DMS153 (cell line): ENCODE measurements at places on chromosomes 16 and 17.
A peak's percentile ranks its signal among the peaks of the same experiment; 100 is the strongest.

DNA sequence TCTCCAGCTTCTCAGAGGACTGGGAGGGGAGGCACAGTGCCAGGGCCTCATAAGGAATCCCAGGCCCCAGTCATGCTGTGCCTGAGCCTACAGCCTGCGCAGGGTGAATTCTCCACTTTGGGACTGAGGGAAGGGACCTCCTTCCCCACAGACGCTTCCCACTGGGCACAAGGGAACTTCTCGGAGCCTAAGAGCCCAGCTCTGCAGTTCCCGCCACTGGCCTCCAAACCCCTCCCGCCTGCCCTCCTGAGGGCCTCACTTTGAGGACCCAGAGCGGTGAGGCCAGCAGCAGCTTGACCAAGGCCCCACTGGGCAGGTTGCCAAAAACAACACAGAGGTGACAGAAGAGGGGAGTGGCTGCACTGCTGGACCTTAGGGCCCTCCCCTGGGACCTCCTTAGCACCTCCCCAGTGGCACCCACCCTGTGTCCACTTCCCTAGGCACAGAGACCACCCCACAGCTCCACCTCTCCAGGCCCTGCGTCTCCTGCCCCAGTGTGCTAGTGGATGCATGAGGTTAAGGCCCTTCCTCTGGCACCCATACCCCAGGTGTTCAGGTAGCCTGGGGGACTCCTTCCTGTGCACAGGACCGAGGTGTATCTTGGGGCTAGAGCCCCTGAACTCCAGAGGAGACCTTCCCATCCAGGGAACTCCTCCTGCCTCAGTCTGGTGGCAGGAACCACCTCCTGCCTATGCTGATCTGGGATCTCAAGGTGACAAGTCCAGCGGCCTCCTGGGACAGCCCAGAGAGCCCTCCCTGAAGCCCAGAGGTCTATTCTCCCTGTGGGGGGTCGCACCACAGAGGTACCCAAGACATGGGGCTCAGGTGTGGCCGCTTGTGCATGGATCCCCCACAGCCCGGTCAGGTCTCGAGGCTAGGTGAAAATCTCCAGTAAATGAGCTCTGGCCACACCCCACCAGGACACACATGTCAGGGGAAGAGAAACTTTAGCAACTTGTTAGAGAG, 3.4 kb downstream of the CASKIN2 start:
- DNase-seq = no peak

- DNase-seq = no peak
These were observed 307 bp downstream of the CDYL2 start for GRCh38 chr16:80804056-80804525.

DNA sequence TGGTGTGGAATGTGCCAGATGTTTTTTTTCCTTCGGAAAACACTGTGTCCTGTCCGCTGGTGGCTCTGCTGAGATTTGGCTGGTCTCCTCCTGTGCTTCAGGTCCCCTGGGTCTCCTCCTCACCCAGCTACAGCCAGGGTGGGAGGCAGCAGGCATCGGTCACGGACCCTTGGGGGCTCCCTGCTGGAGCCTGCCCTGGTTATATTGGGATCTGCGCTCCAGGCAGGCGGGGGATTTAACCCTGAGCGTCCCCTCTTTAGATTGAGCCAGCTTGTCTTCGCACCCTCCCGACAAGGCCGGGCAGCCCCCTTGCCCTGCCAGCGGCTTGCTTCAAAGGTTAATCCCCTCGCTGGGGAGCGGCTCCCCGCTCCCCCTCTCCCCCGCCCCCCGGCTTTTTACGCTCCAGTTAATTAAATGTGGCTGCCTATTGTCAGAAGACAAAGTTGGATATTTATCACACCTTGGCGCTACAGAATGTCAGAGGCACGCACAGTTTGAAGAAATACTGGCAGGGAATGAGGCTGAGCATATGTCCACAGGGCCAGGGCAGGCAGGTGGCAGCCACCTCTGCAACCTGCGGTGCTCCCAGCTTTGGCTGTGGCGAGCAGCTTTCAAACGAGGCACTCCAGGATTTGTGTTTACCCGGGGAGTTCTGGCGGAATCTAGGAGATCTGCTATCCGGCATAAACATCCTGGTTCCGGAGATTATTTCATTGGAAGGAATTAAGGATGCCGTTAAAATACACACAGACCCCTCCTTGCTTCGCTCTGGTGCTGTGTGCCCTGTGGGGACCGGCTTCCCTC, 38.2 kb upstream of the GSE1 start:
- DNase-seq = peak; percentile 41

GRCh38 chr16:9070254-9070653, 21.2 kb upstream of the HAPSTR1 start:
- DNase-seq = no peak

- no peak for DNase-seq
These were observed 2.4 kb downstream of the EVI2A start for GRCh38 chr17:31318851-31319661.

DNA sequence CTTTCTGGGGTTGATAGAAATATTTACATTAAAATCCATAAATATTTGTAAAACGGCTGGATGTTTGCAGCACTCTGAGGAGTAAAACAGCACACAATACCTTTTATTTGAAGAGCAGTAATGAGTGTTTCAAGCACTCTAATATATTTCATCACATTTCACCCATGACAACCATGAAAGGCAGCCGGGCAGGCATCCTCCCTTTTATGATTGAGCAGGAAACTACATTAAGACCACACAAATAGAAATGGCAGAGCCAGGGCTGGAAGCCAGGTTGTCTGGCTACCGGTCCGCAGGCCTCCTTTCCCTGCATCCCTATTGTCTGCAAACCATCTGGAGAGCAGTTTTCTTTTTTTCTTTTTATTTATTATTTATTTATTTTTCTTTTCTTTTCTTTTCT, 23.1 kb upstream of the GPRC5C start:
- peak; percentile 95 for DNase-seq

DNA sequence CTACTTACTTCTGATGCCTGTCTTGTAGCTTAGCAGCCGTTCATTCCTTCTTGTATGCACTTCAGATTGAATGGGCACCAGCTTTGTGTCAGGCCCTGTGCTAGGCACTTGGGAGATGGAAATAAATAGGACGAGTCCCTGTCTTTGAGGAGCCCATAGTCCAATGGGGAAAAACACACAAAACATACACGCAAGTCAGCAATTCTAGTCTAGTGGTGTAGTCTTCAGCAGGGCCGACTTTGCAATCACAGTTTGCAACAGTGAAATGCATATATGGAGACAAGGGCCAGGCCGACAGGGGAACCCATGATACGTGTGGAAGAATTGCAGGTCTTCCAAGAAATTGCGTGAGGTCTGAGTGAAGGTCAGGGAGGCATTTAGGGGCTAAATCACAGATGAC, 262.6 kb downstream of the MAF start:
- DNase-seq = no peak

GRCh38 chr16:55570159-55570558, 3.7 kb downstream of the CAPNS2 start:
- no peak for DNase-seq

DNA sequence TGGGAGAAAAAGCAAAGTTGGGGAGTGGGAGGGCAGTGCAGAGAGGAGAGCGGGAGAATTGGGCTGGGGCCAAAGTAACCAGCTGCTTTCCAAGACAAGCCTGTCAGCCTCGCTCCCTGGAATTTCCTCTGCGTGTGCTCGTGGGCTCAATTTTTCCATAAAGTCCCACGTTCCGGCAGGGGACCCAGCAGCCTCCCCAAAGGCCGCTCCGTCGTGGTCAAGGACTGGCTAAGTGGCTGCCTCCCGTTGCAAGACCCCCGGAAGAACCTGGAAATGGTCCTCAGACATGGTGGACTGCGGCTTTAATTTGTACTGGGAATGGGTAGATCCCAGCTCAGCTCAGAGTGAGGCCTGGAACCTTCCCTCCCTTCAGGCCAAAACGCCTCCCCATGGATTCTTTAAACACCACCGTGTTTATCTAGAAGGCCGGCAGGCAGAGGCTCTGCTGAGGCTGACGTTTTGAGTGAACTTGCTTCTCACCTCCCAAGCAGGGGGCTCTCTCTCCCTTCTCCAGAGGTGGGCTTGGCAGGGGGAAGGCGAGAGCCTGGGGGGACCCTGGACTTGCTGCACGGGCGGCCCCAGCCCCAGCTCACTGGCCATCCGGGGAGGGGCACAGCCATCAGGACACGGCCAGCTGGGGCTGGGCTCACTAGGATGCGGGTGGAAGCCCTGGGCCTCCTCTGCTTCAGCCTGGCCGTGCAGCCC, 190.0 kb downstream of the C16orf95 start:
- DNase-seq = no peak

- no peak for DNase-seq
These were observed 8.6 kb downstream of the C16orf90 start for GRCh38 chr16:3486506-3487215.

- no peak for DNase-seq
These were observed 45.3 kb downstream of the RAI1 start for GRCh38 chr17:17726458-17727060.

DNA sequence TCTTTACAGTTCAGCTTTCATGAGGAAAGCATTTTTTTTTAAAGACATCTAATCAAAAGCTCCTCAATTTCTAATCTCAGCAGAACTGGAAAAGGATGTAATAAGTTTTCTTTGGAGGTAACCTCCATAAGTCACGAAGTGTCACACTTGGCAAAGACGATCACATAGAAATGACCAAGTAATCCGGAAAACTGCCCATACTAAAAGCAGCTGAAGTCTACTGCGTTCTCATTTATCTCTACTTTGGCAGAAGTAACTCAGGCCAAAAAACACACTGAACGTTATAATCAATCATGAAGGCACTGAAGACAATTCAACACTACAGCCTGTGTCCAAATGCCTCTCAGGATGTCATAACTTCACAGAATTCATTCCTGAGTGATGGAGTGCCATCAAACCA, 39.8 kb downstream of the ERN1 start:
- no peak for DNase-seq

GRCh38 chr16:18008356-18008755, 328.2 kb downstream of the NPIPA8 start:
- DNase-seq = no peak

DNA sequence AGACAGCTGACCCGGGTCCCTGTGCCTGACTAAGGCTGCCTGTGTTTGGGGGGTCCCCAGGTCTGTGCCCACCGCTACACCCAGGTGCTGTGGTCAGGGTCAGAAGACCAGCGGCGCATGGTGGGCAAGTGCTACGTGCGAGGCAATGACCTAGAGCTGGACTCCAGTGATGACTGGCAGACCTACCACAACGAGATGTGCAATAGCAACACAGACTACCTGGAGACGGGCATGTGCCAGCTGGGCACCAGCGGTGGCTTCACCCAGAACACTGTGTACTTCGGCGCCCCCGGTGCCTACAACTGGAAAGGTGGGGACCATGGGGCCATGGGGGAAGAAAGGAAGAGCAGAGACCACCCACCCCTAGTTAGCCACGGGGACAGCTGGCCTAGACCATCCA, 12.1 kb downstream of the ITGA3 start:
- no peak for DNase-seq

DNA sequence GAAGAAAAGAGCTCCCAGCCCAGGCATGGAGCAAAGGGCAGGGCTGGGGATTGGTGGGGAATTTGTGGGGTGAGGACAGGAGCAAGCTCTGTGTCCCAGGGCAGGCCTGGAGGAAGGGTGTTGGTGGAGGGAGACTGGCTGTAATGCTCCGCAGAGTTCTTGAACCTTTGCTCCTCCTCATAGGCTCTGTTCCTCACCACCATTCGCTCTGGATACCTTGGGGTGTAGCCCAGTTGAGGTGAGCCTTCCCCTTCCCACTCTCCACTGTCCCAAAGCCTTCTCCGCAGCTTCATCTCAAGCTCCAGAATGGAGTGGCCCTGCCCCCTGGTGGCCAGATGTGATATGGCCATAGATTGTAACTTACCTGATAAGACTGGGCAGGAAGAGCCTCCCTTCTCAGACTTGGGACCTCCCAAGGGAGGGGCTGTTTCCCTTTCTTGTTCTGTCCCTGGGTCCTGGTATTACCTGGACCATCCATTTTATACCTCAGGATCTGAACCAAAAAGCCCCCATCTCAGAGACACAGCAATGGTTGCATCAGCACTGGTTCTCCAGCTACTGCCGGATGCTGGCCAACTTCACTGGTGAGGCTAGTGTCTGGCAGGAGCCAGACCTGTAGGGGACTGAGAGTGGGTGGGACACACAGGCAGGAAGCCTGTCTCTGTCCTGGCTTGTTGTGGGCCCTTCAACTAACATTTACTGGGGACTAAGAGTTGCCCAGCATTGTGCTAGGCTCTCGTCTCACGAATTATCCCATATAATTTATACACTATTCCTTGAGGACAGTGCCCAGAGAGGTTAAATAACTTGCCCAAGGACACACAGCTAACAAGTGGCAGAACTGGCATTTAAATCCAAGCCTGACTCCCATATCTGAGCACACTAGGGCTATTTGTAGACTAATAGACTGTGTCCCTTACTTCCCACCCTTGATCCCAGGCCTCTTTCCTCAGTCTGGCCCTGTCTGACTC, 19.1 kb upstream of the STAC2 start:
- DNase-seq = peak; percentile 77

GRCh38 chr16:48647794-48648193, 37.8 kb upstream of the N4BP1 start:
- no peak for DNase-seq

DNA sequence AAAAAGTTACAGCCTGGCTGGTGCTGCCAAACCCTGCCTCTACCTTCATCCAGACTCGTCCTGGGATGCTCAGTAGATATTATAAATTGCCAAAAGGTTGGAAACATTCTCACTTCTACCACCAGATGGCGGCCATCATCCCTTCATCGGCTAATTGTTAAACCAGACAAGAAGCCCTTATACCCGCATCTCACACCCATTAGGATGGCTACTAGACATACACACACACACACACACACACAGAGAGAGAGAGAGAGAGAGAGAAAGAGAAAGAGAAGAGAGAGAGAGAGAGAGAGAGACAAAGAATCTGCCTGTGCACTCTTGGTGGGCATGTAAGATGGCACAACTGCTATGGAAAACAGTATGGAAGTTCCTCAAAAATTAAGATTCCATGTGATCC, 15.0 kb upstream of the SCIMP start:
- no peak for DNase-seq

DNA sequence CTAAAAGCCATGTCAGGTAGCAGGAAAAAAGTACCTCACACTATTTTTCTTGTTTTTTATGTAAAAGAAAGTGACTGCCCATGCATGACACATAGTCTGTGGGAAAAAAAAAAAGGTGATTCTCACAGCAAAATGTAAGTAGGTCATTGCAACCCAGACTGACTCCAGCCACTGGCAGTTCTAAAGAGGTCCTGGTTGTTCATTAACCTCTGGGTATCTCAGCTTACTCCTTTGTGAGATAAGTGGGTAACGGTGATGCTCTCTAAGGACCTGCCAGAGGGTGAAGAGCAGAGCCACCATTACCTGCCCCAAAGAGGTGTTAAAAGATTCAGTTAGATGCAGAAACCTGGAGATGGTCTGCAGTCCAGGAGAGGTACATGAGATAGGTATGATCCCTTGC, 531.9 kb downstream of the GRIN2A start:
- no peak for DNase-seq

GRCh38 chr17:58265271-58265670, 15.5 kb downstream of the MPO start:
- no peak for DNase-seq

GRCh38 chr17:40309949-40310510, 1.1 kb downstream of the RARA start:
- DNase-seq = no peak

GRCh38 chr17:74715144-74715543, 2.4 kb upstream of the CD300LF start:
- no peak for DNase-seq
